Activated naive CD4-positive, alpha-beta T cell (primary cell): ENCODE measurements at places on chromosomes 6 and 20.
A peak's percentile ranks its signal among the peaks of the same experiment; 100 is the strongest.

- DNase-seq: no peak
Observed at GRCh38 chr20:55953201-55953600, 52.1 kb downstream of the CBLN4 start.

DNA sequence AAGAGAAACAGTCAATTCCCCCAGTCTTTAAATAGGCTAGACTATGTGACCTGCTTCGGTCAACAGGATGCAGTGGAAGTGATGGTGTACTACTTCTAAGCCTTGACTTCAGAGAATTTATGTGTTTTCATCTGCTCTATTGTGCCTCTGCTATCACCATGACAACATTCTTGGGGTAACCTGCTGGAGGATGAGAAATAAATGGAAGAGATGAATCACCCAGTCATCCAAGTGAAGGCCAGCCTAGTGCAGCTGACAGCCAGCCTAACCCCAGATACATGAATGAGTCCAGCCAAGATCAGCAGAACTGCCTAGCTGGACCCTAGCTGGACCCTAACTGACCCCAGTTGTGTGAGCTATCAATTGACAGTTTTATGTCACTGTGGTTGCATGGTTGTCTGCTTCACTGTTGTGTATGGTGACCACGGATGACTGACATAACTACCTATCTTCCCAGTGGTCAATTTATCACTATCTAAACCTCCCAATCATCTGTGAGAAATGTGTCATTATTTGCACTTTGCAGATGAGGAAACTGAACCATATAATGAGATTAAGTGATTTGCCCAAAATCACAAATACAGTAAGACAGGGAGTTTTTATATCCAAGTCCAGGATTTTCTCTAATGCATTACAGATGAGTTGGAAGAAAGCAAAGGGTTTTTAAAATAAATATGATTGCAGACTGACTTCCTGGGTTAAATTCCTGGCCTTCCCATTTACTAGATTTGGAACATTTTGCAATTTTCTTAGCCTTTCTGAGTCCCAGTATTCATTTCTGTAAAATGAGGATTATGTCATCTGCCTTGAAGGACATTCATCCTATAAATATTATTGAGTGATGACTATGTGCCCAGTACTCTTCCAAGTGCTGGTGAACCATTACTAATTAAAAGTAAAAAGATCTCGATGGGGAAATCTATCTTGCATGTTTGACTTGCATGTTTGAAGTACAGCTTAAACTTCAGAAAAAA, 136.4 kb upstream of the PLCB4 start:
- DNase-seq: no peak

- DNase-seq: no peak
Observed at GRCh38 chr20:58659841-58660240, 8.8 kb downstream of the STX16 start.

DNA sequence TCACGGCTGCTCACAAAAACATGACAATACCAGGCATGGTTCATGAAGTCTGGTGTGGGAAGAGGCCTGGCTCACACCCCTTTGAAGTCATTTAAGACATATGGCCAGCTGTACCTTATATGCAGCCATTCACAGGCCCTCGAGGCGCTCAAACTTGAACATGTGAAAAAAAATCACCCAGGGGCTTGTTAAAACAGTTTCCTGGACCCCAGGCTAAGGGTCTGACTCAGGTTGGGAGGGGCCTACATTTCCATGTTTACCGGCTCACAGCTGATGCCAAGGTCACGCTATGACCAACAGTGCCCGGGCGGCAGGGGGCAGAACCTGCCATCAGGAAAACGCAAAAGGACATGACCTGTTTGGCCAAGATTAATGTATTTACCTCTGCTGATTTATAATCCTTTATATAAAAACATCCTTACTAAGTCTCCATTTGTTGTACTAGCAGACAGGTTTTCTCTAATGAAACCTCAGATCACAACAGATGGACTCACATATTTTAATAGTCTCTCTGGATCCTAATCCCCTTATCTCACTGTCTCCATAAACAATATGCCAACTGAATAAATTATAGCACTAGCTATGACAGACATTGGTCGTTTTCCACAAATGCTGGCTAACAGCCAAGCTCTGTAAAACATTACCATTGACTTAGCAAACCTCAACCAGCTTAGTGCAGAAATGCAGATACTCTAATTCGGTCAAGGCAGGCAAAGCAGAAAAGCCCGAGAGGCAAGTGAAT, 19.9 kb downstream of the EZR start:
- DNase-seq: no peak

DNA sequence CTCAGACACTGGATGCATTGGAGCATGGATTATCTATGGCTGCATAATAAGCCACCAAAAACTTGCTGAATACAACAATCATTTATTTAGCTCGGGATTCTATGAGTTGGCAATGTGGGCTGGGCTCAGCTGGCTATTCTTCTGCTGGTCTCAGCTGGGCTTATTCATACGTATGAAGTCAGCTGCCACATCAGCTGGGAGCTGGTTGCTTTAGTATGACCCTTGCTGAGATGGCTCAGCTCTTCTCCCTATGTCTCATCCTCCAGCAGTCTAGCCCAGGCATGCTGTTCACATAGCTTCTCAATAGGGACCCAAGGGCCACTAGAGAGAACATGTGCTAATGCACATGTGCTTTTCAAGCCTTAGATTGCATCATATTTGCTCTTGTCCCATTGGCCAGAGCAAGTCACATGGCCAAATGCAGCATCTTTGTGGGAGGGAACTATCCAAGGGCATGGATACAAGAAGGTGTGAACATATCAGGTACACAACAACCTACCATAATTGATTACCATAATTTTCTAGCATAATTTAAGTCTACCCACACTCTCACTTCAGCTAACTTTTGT, 444.6 kb downstream of the KIF16B start:
- DNase-seq: no peak

DNA sequence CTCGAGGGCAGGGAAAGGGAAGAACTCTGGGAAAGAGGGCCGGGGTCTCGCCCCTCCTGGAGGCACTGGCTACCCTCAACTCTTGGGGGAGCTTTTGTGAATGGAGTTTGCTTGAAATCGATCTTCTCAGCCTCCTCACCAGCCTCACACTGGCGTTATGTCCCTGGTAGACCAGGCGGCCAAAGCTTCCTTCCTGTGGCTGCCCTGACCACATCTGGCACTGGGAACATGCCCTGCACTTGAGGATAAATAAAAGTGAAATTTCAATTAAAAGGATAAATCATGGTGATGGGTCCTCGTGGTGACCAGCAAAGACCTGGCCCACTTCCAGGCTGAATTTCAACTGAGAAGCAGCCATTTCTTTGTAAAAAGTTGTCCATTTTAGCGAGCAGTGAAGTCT, 234.7 kb downstream of the TAF4 start:
- no peak for DNase-seq

GRCh38 chr20:16350465-16350864, 222.8 kb downstream of the KIF16B start:
- no peak for DNase-seq

DNA sequence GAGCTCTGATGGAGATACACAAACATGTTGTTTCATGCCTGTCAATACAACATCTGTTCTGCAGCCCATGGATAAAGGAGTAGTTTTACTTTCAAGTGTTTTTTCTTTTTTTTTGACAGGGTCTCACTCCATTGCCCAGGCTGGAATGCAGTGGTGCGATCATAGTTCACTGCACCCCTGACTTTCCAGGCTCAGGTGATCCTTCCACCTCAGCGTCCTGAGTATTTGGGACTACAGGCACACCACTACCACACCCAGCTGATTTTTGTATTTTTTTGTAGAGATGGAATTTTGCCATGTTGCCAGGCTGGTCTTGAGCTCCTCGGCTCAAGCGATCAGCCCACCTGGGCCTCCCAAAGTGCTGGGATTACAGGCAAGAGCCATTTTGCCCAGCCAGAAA, 97.0 kb downstream of the SMAP1 start:
- no peak for DNase-seq

DNA sequence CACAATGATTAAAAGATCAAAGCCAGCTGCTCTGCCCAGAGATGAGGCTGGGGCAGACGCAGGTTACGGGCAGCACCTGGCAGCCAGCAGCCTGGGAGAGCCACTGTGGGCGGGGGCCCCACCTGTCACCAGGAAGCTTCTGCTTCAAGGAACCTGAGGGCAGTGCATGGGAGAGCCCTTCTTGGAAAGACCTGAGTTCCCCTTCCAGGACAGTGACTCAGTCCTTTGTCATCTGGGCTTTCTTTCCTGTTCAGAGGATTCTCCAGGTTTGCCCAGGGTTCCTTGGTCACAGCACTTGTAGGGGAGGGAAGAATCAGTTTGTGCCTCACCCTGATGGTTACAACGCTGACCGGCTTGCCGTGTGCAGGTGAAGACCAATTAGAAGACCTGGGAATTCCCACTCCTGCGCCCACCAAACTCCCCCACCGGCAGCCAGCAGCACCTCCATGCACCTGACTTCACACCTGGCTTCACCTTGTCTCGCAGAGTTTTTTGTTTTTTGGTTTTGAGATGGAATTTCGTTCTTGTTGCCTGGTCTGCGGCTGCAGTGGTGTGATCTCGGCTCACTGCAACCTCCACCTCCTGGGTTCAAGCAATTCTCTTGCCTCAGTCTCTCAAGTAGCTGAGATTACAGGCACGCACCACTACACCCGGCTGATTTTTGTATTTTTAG, 2.0 kb downstream of the ZBP1 start:
- DNase-seq: no peak

DNA sequence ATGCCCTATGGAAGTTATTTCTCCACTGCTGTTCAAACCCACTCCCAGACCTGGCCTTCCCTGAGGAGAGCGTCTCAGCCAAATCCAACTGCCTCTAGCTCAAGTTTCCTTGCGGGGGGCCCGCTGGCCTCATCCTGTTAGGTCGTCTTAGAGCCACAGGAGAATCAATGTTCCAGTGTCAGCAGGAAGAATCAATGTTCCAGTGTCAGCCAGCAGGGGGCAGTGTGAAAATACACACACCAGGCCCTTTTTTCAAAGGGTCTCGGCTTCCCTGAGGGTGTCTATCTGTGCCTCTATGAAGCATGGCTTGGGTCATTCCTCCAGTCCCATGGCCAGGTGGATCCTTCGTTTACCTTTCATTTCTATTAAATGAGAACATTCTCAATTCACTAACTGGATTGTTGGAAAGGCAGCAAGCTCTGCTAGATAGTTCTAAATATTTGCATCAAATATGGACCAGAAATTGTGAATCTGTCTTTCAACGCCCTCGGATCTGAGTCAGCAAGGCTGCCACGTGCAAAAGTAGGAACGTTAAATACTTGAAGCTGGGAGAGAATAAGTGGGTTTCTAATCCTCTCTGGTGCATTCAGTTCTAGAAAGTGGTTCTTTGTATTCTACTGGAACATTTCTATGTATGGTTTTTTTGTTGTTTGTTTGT, 19.2 kb downstream of the PRND start:
- DNase-seq: peak; percentile 40

DNA sequence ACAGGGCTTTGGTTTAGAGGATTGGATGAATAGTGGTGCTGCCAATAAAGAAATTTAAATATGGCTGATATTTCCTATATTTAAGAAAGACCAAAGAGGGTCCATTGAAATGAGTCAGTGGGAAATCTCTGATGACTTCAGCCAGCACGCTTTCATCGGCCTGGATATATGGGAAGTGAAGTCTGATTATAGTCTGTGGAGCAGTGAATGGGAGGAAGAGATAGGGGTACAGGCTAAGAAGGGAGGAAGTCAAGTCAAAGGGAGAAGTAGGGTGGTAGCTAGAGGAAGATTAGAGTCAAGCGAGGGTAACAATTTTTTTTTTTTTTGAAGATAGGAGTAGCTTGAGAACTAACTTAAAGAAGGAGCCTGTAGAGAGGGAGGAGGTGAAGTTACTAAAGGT, 22.7 kb downstream of the SLC16A10 start:
- no peak for DNase-seq

- DNase-seq: no peak
Observed at GRCh38 chr6:83466328-83466727, 35.5 kb upstream of the ME1 start.

- no peak for DNase-seq
Observed at GRCh38 chr6:27130668-27131428, 116.7 kb upstream of the PRSS16 start.

GRCh38 chr6:27726619-27727023, 185.6 kb downstream of the OR2B2 start:
- DNase-seq: no peak

DNA sequence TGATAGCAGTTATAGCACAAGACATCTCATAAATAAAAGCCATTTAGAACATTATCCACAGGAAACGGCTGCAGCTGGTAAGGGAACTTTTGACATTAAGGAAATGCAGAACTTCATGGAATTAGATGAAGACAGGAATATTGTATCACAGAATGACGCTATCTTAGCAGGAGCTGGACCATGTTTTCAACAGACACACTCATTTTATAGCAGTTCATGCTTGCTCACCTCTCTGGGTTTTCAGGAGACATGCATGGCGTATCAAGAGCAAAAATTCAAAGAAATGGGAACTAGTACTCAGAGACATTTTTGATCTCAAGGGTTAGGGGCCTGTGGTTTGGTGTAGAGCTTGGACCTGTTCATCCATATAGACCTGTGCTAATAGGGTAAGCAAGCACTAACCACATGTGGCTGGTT, 125.0 kb downstream of the FYN start:
- no peak for DNase-seq
